ENCODE measurements at places on chromosomes 3 and 15.

DNA sequence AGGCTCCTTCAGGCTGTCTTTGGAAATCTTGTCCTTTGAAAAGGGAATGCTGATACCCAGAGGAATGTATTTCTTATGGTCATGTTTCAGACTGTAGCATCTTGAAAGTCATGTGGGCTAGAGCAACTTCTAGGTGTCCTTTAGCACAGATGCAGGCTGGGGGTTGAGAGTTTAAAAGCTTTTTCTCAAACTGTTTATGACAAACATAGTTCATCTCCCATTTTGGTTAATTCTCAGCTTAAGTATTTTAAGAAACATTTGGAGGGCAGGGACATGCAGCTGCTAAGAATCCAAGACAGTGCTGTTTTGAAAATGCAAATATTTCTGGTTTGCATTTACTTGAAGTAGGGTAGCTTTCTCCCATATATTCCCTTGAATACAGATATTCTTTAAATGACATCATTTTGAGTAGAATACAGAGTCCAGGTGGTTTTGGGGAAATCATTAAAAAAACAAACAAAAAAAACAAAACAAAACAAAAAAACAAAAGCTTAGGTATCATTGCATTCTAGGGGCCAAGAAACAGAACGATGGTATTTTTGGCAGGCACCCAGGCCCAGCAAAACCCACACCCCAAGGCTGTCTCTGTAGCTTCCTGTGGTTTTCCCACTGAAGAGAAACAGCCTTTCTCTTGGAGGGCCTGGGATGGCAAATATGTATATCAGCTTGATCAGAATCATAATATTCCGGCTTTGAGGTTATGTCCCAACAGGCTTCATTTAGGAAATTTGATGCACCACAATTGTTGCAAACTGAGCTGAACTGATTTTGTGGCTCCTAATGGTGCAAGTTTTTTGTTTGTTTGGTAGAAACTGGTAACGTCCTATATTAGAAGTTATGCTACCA lies 120.0 kb downstream of the ATG7 start:
- DNase-seq: peak; percentile 93

DNA sequence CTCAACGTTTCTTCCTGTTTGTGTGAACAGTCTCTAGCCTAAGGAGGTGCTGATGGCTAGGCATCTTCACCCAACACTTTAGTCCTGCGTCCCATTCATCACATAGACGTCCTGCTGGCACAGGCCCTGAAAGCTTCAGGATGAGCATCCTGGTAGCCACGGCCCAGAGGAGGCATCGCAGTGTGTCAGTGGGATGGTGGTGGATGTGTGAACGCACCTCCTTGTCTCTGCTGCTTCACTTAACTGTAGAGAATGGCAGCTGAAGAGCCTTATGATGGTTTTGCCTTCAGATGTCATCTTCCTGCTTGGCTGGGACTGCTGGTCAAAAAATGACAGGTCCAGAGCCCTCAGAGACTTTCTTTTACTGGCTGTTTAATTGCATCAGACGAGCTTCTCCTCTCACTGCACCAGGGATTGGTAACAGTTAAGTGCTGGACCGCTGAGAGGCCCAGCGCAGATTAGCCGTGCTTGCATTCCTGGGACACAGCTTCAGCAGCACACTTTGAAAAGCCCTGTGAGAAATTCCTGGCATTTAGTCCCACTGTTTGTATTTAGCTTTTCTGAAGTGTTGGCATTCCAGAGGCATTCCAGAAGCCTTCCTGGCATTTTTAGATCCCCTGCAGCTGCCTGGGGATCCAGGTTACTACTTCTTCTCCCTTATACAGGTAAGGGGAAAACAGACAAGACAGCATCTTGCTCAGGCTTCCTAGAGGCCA lies 132.4 kb upstream of the PLXNA1 start:
- DNase-seq: peak; percentile 88

GRCh38 chr15:64665179-64665578 lies 110.2 kb downstream of the RBPMS2 start:
- no peak for DNase-seq

DNA sequence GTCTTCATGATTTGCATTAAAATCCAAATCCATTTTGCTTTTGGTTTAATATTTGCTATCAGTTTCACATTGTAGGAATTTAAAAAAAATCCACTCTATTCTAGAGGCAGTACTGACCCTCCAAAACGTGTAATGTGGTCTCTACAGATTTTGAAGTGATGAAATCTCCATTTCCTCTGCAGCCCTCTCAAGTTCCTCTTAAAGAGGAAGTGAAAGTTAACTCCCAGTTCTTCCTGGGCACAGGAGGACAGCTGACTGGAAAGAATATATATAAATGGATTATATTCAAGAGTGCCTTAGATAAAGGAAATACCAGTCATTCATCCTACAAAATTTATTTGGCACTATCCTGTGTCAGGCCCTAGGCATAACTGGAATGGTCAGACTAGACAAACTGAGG lies 83.5 kb upstream of the PLCL2 start:
- no peak for DNase-seq

GRCh38 chr3:47663630-47664240 lies 85.1 kb upstream of the CSPG5 start:
- no peak for DNase-seq

- no peak for DNase-seq
Observed at GRCh38 chr3:171397089-171397488, 63.1 kb downstream of the TNIK start.

DNA sequence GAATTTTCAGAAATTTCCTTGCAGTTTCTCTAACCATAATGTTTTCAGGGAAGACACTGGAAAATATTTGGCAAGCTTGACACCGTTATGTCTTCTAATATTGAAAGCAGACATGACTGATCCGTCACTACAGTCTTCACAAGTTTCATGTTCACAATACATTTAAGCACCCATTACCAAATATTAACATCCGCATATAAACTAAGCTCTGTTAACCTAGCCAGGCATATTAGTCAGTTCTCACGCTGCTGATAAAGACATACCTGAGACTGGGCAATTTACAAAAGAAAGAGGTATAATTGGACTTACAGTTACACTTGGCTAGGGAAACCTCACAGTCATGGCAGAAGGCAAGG lies 162.7 kb upstream of the LYSMD4 start:
- DNase-seq: no peak

GRCh38 chr3:152556731-152557254 lies 278.1 kb upstream of the P2RY1 start:
- DNase-seq: peak; percentile 33

DNA sequence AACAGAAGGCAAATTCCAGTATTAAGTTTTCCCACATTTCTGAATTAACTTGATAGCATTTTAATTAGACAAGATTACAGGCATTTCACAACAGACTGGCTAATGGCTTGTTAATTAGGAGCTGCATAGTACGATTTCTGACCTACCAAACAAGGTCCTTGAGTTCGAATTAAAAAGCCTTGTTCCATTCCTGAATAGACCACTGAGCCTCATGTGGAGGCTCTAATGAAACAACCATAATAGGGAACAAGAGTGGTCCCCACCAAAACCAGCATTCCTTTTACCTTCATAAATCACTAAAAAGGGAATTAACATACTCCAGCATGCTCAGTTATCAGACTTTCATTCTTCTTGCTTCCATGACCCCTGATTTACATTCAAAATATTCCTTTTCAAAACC lies 66.4 kb downstream of the PRTG start:
- DNase-seq: no peak

DNA sequence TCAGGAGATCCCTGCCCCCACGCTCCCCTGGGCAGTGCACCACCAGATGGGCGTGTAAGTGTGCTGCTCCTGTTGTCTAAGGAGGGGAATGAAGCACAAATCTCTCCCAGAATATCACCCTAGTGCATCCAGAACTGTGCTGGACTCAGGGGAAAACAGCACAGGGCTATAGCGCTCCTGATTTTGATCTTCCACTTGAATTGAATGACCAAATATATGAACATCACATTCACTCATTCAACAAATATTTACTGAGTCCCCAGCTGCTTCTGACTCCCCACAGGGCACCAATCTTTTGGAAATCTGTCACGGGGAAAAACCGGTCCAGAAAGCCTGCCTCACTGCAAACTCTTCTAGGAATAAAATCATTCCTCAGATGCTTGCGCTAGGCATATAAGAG lies 2.4 kb downstream of the CPLX3 start:
- DNase-seq: no peak

DNA sequence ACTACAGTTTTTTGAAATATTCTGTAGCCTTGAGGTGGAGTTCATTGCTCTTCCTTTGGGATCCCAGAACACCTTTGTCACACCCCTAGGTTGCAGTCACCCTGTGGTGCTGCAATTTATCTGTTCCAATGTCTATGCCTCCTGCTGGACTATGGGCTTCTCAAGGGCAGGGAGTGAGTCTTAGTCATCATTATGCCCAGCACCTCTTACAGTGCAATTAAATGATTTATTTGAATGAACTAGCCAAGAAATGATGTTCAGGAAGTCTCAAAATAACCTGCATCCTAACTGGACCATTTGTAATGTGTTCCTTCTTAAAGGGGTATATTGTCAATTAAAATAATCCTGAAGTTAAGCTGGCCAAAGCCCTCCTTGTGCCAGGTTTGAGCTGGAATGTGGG lies 28.5 kb downstream of the SHC4 start:
- DNase-seq: no peak

- peak; percentile 32 for DNase-seq
Observed at GRCh38 chr3:29805757-29806156, 524.9 kb downstream of the RBMS3 start.

GRCh38 chr3:15797642-15798303 lies at the start of gene ANKRD28:
Gene ANKRD28 (minus strand): TSS chr3:15797979. CDS start chr3:15796521, 1,458 bp downstream.
- DNase-seq: peak; percentile 98

- DNase-seq: no peak
Observed at GRCh38 chr3:55402886-55403609, 84.1 kb downstream of the WNT5A start.

GRCh38 chr3:16923112-16923511 lies 38.4 kb downstream of the PLCL2 start:
- no peak for DNase-seq

Data from fibroblast of upper back skin (primary cell).